ENCODE measurements at places on chromosomes 1 and 21. TPM values are rescaled to one million over a fixed set of nuclear protein-coding genes. Genes with fewer than 3 reads are reported as not detected.
A peak's percentile ranks its signal among the peaks of the same experiment; 100 is the strongest.

Gene LHX8
- polyA plus RNA-seq = not detected

Gene SH2D2A
- 0.39 TPM for polyA plus RNA-seq

Gene OR2T33
- polyA plus RNA-seq = not detected

- DNase-seq = no peak
These were observed 45.8 kb downstream of the PKNOX1 start for GRCh38 chr21:43020177-43020576.

DNA sequence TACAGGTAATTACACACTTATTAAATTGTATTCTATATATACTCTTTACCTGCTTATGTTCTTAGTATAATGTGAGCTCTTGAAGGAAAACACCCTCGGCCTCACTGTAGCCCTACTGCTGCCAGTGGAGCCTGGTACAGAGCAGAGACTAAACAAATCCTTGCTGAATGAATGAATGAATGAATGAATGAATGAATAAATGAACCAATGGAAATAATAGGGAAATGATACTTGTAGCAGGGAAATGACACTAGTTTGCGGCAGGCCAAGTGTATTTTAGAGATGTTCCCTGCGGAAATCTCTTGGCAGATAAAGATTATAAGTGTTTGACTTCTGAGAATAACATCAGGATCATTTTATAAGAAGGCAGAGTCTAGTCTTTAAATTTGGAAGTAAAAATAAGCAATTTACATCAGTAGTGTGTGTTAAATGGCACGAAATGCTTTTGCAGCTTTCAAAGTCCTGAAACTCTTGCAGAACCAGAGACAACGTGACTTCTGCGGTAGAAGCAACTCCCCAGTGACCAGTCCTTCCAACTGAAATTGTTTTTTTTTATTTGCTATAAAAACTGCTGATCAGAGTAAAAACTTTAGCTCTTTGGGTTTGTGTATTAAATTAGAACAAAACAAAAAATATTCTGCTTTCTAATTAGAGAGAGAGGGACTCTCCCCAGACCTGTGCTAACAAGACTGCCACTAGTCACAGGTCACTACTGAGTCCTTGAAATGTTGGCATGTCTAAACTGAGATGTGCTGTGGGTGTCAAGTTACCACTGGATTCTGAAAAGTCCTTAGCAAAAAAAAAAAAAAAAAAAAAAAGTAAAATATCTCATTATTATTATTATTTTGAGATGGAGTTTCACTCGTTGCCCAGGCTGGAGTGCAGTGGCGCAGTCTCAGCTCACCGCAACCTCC lies 199.3 kb upstream of the MAP1LC3C start:
- DNase-seq = peak; percentile 8
